ENCODE measurements at places on chromosomes 4 and X.
A peak's percentile ranks its signal among the peaks of the same experiment; 100 is the strongest.

DNA sequence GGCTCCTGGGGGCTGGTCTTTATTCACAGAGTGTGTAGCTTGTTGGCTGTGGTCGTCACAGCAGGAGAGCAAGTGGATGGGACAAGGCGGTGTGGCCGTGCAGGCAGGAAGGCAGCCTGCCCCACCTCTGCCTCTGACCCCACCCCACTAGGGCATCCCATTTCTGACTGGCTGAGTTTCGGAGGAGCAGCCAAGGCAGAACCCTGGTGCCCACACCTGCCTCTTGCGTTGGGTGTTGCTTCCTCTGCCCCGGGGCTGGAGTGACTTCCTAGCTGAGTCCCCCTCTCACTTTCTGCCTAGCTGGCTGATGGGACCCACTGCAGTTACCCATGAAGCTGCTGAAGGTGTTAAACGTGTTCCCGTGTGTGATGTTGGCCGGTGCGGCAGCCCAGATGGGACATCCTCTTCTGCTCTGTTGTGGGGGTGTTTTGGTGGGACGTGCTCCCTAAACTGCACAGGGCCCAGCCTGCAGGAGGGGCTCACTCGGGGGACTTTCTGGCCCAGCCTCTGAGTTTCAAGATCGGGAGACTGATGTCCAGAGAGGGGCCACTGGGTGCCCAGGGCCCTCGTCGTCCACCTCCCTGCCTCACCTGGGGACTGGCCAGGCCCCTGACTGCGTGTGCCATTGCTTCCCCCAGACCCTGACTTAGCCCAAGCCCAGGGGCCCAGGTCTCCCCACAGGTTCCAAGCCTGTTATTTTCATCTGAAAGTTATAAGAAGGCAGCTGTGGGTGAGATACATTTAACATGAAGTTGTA lies 101.5 kb downstream of the PSAPL1 start:
- DNase-seq, result no peak

DNA sequence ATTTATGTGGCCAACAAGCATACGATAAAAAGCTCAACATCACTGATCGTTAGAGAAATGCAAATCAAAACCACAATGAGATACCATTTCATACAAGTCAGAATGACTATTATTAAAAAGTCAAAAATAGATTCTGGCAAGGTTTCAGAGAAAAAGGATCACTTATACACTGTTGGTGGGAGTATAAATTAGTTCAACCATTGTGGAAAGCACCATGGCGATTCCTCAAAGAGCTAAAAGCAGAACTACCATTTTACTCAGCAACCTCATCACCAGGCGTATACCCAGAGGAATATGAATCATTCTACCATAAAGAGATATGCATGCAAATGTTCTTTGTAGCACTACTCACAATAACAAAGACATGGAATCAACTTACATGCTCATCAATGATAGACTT lies 478.7 kb upstream of the GALNTL6 start:
- no peak for DNase-seq

- no peak for DNase-seq
These were observed 68.1 kb downstream of the UCHL1 start for GRCh38 chr4:41324861-41325260.

GRCh38 chrX:112967341-112967740 lies 126.7 kb upstream of the AMOT start:
- DNase-seq, result no peak

DNA sequence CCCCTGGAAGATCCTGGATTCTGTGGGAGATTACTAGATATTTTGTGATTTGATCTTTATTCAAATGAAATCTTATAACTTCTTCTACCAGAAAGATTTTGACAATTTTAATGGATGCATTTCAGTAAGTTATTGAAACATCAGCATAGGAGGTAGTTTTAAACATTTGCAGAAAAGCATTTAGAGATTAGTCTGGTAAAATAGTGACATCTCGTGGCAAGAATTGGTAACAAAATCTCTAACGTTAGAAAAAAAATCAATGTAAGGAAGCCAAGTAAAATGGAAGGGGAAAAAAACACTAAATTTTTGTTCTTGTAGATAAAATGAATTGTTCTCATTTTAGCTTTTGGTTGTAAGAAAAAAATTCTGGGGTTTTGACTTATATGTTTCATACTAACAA lies 73.3 kb downstream of the TASL start:
- no peak for DNase-seq

DNA sequence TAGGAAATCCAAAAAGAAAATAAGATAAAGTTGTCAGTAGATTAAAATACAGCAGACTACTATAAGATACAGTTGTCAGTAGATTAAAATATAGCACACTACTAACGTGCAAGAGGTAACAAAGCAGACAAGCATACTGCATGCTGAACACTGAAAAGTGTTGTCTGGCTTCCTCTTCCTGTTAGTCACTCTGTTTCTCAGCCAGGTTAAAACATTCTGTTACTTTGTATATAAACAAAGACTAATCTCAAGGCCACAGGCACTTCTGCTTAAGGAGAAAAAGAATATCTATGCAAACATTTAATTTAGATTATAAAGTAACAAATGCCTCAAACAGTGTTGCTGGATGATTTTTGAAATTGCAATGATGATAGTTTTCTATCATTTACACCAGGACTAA lies 41.0 kb upstream of the SCD5 start:
- no peak for DNase-seq

DNA sequence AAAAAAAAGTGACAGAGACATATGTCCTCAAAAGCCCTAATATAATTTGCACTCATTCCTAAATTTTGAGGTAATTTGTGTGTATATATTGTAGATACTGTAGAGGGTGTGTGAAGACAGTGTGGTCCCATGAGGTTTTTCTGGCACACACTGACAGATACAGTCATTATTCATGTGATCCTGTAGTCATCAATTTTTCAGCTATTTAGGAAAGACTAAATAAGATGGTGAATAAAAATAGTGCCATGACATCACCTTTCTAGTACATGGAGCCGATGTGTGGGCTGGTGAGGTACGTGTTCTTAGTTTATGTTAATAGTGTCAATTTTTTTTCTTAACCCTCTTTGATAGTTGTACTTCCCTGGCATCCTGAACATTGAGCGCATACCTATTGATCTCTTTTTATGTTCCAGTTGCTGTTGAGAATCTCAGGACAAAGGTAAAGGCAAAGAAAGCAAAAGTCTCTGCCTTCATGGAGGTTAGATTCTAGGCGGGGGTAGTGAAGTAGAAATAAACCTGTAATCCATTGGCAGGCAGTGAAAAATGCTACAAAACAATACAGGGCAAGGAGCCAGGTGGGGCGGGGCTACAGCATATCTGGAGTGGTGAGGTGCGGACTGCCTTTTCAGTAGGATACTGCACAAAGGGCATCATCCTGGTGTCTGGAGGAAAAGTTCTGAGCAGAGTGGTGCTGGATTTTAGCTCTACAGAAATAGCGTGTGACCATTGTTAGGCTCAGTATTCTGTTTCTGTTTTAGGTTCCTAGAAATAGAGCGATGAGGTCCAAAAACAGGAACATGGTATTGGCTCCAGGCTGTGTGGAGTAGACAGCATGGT lies 93.8 kb downstream of the ARHGAP10 start:
- DNase-seq, result no peak

- DNase-seq, result no peak
These were observed 36.2 kb upstream of the PROM1 start for GRCh38 chr4:16119981-16120380.

DNA sequence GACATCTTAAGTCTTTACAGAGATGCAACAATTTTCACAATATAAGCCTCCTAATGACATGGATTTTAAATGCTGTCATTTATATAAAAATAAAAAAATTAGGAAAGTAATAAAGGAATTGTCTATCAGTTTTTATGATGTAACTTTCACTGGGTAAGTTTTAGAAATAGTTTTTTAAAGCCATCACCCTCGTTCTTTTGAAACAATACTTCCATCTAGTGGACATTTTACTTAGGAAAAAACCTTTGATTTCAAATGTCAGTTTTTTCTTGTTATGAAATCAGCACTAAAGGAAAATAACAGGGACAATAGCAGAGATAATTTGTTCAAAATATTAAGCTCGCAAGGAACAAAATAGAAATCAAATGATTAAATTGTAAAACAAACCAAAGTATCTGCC lies 24.3 kb upstream of the NDNF start:
- peak; percentile 7 for DNase-seq

DNA sequence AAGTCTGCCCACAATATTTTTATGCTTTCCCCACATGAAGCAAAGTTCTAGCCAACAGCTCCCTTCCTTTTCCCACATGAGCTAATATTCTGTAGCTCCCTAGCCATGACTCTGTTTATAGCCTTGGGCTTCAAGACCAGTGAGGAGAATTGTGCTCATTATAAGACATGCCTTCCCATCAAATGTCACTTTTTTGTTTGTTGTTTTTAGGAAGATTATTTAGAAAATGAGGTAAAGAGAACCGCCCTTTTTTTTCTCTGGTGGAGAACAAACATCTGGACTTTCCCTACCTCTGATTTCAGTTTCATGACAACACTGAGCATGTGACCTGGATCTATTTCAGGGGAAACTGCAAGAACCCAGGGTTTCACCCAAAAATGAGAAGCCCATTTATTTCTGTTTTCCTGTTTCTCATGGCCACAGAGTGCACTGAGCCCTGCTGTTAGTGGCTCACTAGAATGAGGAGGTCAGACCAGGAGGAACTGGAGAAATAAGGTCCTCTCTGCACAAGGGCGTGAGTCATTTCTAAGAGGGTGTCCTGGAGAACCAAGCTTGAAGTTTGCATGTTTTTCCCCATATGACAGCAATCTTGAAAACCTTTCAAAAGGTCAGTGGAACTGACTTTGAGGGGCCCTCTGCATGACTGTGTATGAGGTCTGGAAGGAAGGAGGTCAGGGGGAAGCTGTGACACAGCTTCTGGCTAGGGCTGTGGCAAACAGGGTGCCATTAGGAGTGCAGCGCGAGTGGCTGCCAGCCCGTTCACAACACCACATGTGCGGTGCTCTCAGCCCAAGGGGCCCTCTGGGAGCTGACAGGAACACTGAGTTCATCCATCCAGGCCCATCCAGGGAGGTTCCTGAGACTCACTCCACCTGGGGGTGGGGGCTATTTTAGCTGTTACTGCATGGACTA lies 55.2 kb downstream of the CHST7 start:
- no peak for DNase-seq

- no peak for DNase-seq
These were observed 7.6 kb downstream of the SEPTIN11 start for GRCh38 chr4:76957004-76957738.

GRCh38 chr4:164596927-164597326 lies 157.0 kb upstream of the SMIM31 start:
- no peak for DNase-seq

- DNase-seq, result peak; percentile 78
These were observed 18.2 kb upstream of the ABLIM2 start for GRCh38 chr4:8176547-8177399.

DNA sequence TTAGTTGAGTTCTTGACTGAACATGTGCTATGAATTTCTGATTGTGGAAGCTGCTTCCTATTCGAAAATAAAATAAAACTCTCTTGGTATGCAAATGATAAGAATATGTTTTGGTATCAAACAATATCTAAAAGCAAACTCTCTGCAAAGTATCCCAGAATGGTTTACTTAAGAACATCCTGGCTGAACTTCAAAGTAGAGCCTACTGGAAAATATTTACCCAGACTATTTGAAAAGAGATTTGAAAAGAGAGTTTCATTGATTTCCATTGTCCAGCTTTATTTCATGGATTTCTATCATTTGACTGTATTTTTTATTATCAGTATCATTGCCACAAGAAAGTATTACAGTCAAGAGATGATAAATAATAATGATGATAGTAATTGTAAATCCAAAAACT lies 171.1 kb upstream of the SLC7A11 start:
- DNase-seq, result no peak
